Activated CD8-positive, alpha-beta T cell treated with anti-CD3 and anti-CD28 coated beads for 36 hours (primary cell): ENCODE measurements at places on chromosomes 7 and 10.

DNA sequence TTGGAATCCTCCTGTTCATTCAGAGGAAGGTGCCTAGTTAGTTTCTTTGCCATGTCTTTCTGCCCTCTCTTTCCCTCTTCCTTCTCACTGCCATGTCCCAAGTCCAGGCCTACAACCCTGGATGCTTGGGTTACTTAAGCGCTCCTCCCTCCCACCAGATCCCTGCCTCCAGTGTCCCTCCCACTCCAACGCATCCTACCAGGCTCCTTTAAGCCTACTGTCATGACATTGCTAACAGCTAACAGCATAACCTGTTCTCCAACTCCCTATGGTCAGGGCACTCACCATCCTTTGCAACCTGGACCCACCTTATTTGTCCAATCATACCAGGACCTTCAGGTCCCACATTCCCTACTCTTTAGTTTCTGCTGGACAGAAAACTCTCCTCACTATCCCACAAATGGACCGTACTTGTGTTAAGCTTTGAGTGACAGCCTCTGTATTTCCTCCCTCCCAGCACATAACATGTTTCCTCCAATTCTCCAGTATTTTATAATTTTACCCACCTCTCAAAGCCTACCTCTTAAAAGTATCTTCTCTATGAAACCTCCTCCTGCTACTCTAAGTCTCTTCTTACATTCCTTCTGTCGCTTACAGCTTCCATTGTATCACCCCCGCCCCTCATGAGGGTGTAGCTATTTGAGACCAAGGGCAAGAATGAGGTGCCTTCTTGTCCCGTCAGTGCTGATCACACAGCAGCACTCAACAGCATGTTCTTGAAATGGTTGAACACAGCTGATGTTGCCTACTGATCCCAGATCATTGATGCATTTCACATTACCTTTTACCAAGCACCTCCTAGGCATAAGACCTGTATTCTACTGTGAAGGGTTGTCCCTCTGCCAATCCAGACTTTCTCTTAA lies 1.7 kb downstream of the BLNK start:
- no peak for DNase-seq

- no peak for DNase-seq
Observed at GRCh38 chr10:23695825-23696420, 257.0 kb downstream of the OTUD1 start.

DNA sequence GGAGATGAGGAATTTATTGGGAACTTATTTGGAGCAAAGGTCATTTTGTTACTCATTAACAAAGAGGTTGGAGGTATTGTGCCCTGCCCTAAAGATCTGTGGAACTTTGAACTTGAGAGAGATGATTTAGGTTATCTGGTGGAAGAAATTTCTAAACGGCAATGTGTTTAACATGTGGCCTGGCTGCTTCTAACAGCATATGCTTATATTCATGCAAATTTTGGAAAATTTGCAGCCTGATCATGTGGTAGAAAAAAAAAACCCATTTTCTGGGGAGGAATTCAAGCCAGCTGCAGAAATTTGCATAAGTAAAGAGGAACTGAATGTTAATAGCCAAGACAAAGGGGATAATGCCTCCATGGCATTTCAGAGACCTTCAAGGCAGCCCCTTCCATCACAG lies 10.7 kb upstream of the PANK1 start:
- no peak for DNase-seq

DNA sequence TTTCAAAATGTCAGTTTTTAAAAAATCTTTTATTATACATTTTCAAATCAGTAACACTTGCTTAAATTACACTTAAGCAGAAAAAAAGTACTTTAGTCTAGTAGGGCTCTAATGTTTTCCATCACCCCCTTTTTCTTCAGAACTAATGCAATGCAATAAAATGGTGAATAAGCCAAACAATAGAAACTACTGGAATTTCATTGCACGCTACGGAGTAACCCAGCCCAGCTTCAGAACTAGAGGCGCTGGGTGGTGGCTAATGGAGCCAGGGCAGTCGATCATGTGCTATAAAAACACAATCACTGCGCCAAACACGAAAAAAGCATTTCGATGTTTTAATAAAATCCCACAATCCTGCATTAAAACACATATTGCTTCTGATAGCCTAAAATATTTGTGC lies 59.9 kb upstream of the ODAD2 start:
- DNase-seq, result no peak

DNA sequence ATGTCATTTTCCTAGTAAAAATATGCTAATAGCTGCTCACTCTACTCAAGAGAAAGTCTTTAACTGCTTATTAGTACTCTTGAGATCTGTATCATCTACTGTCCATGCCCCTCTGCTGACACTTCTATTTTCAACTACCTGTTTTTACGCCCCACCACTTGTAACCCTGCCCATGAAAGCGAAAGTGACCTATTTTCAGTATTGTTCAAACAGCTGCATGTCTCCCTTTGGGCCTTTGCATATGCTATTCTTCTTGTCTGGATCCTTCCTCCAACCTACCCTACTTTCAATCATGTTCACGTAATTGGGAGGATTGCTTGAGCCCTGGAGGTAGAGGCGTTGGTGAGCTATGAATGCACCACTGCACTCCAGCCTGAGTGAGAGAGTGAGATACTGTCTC lies 1481.3 kb downstream of the GATA3 start:
- no peak for DNase-seq

- no peak for DNase-seq
Observed at GRCh38 chr10:22324413-22324812, 3.5 kb downstream of the BMI1 start.

GRCh38 chr10:65346466-65346865 lies 1579.4 kb upstream of the LRRTM3 start:
- no peak for DNase-seq

- DNase-seq, result no peak
Observed at GRCh38 chr10:76415554-76415953, 984.1 kb downstream of the LRMDA start.

DNA sequence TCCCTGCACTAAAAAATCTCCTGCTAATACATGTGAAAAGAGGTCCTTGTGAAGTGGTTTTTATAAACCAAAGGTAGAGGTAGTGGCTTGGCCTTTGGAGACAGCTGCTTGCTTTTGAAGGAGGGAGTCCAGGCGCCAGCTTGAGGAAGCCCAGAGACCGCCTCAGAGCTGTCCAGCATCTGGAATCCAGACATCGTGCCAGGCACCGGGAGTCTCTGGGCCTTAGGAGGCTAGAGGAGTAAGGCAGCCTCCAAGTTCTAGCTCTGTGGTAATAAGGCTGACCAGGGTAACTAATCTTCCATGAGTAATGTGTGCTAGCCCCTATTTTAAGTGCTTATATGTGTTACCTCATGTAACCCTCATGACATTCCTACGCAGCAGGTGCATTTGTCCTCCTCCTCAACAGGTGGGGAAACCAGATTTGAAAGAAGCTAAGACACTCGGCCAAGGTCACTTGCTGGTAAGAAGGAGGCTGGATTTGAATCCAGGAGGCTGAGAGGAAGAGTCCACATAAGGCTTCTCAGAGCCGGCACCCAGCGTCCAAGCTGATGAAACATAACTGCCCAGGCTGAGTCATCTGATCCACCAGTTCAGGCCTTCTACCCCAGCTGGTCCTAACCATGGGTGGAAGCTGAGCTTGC lies 26.1 kb downstream of the PRLHR start:
- no peak for DNase-seq

DNA sequence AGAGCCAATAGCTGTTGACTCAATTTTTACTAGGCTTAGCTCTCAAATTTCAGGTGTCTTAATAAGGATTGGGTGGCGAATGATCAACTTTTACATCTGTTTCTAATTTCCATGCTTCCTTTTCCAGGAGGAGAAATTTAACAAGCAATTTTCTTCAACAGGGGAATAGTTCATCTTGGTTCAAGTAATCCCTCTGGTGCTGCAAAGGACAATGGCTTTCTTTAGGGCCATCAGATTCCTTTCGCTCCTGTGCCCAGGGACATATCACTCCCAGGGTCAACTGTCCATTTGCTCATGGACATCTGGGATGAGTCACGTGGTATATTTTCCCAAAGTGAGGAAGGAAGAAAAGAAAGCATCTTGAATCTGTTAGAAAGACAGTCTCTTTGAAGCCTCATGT lies 313.3 kb downstream of the FRMD4A start:
- no peak for DNase-seq

DNA sequence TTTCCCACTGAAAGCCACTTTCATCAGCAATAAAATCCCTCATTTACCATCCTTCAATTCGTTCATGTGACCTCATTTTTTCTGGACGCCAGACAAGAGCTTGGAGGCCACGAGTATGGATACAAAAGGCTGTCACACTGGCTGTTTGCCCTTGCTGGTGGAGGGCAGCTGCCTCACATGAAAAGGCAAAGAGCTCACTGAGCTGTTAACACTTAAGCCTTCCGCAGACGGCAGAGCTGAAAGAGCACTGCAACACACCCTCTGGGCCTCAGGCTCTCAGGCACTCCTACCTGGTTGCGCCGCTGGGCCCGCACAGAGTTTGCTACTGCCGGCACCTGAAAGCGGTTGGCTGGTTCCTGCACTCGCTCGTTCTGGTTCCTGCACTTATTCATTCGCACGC lies 193.5 kb downstream of the CFTR start:
- DNase-seq, result no peak

GRCh38 chr10:31381171-31381570 lies 62.2 kb downstream of the ZEB1 start:
- no peak for DNase-seq

- DNase-seq, result peak; percentile 92
Observed at GRCh38 chr7:39589323-39590111, 23.3 kb downstream of the YAE1 start.
